Stimulated activated CD8-positive, alpha-beta memory T cell treated with anti-CD3 and anti-CD28 coated beads, Interleukin-15, amount 100 ng/mL, for 24 hours (primary cell): ENCODE measurements at places on chromosomes 3 and 15.

DNA sequence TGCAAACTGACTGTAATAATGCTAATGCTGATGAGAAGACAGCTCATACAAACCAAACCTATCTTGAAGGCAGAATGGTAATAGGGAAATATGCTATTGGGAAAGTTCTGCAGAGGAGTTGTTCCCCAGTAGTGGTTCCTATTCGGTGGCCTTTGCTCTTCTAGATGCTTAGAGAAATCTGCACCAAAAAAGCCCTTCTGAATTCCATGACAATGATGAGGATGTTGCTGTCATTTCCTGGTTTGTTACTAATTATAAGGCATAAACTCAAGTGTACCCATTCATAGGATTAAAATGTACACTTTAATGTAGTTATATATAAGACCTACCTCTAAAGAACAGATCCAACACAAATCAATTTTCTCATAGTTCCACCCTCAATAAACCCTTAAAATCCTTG lies 30.1 kb downstream of the TOMM70 start:
- DNase-seq = no peak

GRCh38 chr3:11653298-11654055 lies 9.8 kb upstream of the VGLL4 start:
- no peak for DNase-seq

GRCh38 chr3:129233538-129233937 lies 15.9 kb upstream of the COPG1 start:
- DNase-seq = no peak

GRCh38 chr15:60720493-60721256 lies 241.7 kb upstream of the ICE2 start:
- DNase-seq = peak; percentile 11

DNA sequence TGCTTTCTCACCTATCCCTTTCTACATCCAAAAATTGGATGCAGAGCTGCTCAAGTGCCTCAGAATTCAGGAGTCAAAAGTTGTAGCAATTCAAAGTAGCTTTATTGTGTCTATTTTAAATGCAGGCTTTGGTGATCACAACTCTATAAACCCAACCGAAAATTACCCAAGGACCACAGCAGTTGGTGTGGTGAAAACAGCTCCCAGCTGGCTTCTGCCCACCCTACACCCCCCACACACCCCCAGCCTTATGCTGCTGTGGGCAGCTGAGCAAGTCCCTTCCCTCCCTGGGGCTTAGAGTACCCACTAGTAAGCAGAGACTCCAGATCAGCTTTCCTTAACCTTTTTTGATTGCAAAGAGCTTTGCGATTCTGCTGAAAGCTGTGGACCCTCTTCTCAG lies 5.8 kb upstream of the HES1 start:
- DNase-seq = no peak

GRCh38 chr15:74233851-74234597 lies 2.1 kb upstream of the CCDC33 start:
- no peak for DNase-seq

DNA sequence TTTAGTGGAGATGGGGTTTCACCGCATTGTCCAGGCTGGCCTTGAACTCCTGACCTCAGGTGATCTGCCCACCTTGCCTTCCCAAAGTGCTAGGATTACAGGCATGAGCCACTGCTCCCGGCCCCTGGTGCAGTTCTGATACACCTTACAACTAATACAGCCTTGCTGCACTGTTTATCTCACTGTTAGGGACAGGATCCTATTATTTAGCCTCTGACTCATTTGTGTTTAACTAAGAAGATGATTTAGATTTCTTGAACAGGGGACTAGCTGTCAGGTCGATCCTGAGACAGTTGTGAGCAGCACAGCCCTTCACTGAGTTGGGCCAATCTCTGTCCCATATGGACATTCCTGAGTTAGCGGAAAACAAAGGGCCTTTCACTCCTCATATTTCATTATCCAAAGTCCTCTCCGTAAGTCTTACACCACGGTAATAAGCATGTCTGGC lies 19.2 kb downstream of the GYG1 start:
- DNase-seq = no peak

DNA sequence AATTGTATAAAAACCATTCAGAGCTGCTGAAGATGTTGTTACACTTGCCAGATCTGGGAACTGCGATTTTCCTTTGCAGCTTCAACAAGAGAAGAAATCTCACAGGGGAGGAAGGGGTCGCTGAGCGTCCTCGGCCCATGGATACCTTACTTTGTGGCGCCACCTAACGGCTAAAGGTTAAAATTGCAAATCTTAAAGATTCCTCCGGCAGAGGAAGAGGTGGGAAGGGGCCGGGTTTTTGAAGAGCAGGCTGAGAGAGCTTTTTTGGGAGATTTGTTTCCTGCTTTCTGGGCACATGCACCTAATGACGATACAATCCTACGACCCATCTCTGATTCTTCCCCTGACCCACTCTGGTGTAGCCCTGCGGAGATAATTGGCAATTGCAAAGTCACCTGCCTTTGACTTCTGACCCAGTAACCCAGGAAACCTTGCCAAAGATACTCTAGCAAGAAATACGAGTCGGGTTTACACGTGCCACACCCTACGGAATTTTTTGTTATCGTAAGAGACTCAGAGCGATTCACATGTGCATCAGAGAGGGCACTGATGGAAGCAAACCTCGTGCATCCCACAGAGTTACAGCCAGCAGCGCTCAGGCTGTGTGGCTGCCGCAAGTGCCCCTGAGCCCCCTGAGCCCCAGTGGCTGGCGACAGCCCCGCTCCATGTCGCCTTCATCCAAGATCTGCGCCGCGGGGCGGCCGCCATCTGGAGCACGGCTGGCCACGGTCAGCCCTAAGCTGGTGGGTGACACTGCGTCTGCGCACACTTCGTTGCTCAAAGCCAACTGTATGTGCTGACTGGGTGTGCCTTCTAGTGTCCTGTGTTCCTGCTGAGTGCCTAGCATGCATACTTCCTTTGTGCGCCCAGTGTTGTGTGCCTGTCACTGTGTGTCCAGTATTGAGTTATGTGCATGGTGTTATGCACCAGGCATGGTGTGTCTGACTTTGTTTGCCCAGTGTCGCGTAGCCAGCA lies 55.2 kb upstream of the CHRNA7 start:
- DNase-seq = no peak

DNA sequence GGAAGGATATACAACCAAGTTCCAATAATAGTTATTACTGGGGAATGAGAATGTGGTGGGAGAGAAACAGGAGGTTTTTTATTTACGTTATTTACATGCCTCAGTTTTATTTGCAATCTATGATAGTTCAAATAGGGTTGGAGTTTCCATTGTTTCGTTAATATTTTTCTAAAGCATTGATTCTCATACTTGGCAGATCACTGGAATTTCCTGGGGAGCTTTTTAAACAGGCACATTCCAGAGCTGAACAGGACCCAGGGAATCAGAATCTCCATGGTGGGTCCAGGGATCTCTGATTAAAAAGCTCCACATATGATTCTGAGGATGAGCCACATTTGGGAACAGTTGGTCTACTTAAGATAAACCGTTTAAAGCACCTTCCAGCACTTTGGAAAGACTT lies 123.9 kb downstream of the IL20RB start:
- DNase-seq = no peak

GRCh38 chr3:61157414-61157813 lies 93.8 kb downstream of the FHIT start:
- DNase-seq = no peak

GRCh38 chr3:108053067-108053466 lies 37.8 kb downstream of the CD47 start:
- no peak for DNase-seq

GRCh38 chr3:62870321-62870720 lies 4.9 kb downstream of the CADPS start:
- DNase-seq = no peak

- no peak for DNase-seq
Observed at GRCh38 chr3:124918524-124918923, 16.0 kb downstream of the MUC13 start.
